ENCODE measurements at places on chromosomes 11 and 22.

DNA sequence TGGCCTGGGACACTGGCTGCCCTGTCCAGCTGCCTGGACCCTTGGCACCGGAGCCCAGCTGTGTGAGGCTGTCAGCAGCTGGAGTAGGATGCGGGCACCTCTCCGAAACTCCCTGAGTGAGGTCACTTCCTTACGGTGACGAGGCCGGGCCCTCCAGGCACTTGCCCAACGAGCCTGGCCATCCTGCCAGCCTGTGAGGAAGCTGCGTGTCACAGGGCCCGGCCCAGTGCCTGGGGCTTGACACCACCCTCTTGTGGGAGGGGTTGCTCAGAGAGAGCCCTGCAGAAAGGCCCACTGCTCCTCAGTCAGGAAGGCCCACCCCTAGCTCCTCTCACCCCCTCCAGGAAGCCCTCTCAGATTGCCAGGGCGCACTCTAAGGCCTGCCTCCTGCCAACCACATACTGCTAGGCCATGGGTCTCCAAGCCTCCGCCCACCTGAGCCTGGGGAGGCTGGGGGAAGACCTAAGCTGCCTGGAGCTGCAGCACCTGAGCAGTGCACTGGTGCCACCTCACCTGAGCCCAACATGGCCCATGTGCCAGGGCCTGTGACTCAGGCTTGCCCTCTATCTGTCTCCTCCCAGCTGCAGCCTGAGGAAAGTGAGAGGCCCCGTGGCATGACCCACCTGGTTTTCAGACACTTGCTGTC is 4.3 kb upstream of the PHLDA2 start:
- peak; percentile 66 for DNase-seq

GRCh38 chr22:36009085-36009484 is 19.5 kb downstream of the RBFOX2 start:
- DNase-seq, result no peak

- no peak for DNase-seq
Observed at GRCh38 chr11:112630496-112630895, 330.7 kb upstream of the NCAM1 start.

- no peak for DNase-seq
Observed at GRCh38 chr22:45207981-45208664, 32.6 kb downstream of the KIAA0930 start.

GRCh38 chr11:134272381-134273316 is 3.5 kb upstream of the GLB1L3 start:
- DNase-seq, result no peak

- no peak for DNase-seq
Observed at GRCh38 chr22:47112994-47113852, 350.8 kb downstream of the TBC1D22A start.

GRCh38 chr11:100719809-100720221 is 32.7 kb downstream of the ARHGAP42 start:
- DNase-seq, result no peak

DNA sequence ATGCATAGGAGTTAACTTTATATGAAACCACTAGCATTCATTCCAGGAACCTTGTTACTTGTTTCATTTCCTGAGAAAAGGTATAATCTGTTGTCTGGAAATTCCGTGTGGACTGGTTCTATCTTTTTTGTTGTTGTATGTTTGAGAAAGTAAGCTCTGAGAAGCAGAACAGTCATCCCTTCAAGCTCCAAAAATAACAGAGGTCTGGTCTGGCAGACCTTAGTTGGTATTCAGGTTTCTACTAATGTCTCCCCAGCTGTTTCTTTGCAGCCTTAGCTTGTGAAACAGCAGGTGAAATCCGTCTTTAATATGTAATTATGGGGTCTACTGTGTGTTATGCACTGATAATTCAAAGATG is 2.4 kb downstream of the RNF121 start:
- DNase-seq, result no peak

DNA sequence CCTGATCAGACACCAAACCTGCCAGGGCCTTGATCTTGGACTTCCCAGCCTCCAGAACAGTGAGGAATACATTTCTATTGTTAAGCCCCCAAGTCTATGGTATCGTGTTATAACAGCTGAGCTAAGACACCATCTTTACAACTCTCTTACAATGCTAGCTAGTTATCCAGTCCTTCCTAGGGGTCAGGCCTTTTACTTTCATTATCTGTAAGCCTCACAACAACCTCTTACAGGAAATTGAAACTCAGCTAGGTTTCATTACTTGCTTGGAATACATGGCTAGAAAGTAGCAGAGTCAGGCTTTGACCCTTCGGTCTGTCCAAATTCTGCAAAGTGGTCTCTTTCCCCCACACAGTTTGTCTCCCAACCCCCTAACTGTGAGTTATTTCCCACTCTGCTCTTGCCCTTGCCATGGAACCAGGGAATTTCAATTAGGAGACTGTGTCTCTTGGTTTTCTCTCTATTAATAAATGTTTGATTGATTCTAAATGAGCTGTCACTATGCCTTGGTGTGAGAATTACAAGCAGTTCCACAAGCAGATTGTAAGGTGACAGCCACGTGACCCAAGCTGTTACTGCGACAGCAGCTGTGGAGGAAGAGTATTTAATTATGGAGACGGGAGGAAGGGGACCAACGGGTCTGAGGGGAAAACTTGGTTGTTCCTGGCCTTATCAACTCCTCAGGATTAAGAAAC is 38.4 kb upstream of the CLMP start:
- peak; percentile 13 for DNase-seq

DNA sequence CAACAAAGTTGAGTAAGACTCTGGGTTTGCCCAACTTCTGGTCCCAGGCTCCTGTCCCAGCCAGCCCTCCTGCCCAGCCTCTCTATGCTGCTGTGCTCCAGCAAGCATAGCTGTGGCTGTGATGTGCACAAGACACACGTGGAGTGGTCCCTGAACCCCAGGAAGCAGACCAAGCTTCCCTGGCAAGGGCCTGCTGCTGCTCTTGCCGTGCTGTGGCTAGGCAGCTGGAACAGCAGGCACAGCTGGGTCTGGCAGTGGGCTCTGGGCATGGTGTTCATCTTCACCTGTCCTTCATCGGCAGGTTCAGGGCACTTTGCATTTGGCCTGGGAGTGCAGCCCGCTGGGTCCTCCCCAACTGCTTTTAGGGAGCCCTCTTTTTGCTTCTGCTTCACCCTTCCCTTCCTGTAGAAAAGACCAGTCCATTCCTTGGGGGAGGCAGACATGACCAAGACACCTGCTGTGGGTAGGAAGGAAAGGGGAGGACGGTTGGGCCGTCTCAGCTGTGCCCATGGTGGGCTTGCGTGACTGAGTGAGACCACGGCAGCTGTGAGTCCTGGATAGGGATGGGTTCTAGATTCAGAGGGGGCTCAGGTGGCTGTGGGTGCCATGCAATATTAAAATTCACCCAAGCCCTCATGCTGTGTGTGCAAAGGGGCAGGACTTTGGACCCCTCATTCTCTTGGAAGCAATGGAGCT is 26.1 kb upstream of the ETS1 start:
- DNase-seq, result no peak

DNA sequence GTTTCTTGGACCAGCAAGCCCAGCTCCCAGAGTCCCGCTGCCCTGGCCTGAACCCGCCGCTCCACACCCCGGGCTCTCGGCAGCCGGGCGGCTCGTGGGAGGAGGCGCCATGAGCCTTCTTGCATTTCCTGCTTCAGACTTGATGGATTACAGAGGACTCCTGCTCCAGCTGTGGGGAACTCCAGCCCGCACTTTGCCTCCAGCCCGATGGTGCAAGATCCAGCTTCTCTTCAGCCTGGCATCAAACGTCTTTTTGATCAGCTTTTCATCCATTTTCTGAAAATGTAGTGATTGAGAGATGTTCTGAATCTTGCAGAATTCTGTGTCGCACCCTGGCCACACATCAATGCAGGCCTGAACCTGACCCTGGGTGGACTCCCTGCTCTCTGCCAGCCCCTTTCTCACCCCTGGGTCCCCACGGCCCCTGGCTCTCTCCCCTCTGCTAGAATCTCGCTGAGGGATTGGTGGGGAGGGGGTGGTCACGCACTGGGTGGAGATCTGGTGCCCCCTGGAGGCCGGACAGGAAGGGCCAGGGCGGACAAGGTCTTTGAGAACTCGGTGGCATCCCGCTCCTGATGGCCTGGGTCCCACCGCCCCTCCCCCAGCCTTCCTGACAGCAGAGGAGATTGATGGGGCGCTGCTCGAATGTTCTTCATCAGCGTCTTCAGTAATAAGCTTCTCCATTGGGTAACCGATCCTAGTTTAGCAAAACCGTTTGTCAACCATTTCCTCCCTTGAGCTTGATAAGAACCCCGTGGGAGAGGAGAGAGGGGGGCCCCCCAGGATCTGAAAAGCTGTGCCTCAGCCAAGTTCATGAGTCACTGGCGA is 12.1 kb upstream of the NFAM1 start:
- DNase-seq, result peak; percentile 89

DNA sequence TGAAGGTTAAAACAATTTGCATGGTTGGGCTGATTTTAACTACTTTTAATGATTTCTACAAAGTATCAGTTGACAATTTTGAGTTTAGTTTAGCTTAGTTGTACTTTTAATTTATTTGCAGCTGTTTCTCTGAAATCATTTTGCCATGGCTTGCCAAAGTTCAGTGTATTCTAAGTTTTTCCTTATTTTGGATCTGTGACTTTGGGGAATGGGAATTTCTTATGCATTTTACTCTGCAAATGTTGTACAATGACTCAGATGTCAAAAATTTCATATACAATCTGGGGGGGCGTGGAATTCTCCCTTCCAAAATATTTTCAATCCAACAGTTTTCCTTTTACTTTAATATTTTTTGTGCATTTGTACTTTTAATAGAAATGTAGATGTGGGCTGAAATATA is 8.9 kb upstream of the DCHS1 start:
- no peak for DNase-seq

GRCh38 chr11:36271794-36272407 is 17.3 kb downstream of the COMMD9 start:
- no peak for DNase-seq

- no peak for DNase-seq
Observed at GRCh38 chr11:116379185-116379828, 393.5 kb downstream of the BUD13 start.

- DNase-seq, result peak; percentile 53
Observed at GRCh38 chr22:22818861-22819855, 68.5 kb upstream of the IGLL5 start.

DNA sequence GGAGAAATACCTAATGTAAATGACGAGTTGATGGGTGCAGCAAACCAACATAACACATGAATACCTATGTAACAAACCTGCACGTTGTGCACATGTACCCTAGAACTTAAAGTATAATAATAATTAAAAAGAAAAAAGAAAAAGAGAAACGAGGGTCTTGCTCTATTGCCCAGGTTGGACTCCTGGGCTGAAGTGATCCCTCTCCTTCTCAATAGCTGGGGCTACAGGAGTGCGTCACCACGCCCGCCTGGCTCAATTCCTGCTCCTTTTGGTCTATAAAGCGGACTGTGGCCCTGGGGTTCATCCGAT is 521 bp upstream of the PTS start:
- no peak for DNase-seq

GRCh38 chr22:19466126-19466716 is 12.8 kb downstream of the UFD1 start:
- no peak for DNase-seq

- no peak for DNase-seq
Observed at GRCh38 chr22:20426259-20426615, 11.4 kb downstream of the SCARF2 start.

DNA sequence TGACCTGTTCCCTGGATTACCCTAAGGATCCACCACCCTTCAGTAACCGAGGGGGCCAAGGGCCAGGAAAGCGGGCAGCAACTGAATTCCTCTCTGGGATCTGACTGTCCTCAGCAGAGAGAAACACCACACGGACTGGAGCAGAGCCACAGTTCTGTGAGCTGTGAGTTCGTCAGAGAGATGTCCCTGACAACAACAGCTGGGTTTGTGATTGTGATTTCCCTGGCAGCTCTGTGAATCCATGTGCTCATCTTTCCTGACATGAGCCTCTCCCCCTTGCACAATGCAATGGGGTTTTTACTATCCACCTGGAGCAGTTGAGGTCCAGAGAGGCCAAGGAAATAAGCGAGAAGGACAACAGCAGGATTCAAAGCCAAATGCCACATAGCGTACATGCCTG is 69.4 kb upstream of the AMPD3 start:
- no peak for DNase-seq

DNA sequence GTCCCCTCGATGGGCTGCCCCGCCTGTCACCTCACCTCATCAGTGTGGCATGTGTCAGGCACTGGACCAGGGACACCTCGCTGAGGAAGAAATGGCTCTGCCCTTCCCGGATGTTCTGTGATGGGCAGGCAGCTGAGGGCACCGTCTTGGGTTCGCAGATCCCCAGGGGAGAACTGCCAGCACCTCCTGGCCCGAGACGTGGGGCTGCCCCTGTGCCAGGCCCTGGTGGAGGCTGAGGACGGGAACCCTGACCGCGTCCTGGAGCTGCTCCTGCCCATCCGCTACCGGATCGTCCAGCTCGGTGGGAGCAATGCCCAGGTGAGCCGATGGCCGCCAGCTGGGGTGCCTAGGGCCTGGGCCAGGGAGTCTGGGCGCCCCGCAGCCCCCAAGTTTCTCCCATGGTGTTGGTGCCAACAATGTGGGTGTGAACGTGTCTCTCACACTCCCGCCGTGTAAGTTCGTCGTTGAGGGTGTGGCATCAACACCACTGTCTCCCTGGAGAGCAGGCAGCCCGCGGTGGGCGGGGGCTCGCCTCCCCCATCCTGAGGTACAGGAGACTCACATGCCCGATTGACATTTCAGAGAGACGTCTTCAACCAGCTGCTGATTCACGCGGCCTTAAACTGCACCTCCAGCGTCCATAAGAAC is 7.3 kb upstream of the GTSE1 start:
- DNase-seq, result peak; percentile 63

DNA sequence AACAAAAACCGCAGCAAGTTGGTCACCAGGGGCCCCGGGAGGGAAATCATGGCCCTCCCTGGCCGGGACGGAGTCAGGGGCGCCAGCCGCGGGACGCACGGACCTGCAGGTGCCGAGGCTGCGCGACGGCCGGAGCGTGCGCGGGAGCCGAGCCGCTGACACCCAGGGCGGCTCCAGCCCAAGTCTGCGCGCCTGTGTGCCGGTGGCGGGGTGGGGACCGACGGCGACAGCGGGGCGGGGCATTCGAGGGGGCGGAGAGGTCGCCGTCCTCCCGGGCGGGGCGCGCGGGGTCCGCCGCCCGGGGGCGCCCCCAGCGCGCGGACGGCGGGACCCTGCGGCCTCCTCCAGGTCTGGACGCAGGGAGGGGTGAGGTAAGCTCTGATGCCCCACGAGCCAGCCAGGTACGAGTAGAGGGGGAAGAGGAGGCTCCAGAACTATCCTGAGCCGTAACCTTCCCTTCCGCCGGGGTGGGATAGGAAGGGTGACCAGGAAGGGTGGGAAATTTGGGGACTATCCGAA is at the start of gene ESAM:
TSS of gene ESAM (minus strand) at position 186 of the 519 bp plus-strand sequence. CDS start at position 50, 136 bp downstream.
- DNase-seq, result peak; percentile 74

- DNase-seq, result no peak
Observed at GRCh38 chr22:45804986-45805325, 133.3 kb downstream of the ATXN10 start.

GRCh38 chr11:115928811-115929210 is 424.6 kb upstream of the CADM1 start:
- no peak for DNase-seq

DNA sequence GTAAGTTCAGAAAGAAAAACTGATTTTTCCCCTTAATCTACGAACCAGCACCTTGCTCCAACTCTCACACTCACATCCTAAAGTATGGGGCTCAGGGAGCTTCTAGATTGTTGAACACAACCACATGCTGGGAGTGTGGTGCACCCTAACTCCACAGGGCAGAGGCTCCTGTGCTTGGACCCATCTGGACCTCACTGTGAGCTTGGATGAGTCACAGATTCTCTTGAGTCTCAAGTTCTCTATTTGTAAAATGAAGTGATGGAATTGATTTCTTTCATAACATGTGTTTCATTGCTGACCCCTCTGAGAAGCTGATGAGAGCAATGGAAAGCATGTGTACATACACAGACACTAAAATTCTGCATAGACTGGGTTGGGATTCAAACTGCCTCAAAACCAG is 109.7 kb downstream of the PGR start:
- DNase-seq, result no peak

- no peak for DNase-seq
Observed at GRCh38 chr11:65887723-65888162, 528 bp downstream of the FIBP start.
